ENCODE measurements at places on chromosomes 2 and 18.

DNA sequence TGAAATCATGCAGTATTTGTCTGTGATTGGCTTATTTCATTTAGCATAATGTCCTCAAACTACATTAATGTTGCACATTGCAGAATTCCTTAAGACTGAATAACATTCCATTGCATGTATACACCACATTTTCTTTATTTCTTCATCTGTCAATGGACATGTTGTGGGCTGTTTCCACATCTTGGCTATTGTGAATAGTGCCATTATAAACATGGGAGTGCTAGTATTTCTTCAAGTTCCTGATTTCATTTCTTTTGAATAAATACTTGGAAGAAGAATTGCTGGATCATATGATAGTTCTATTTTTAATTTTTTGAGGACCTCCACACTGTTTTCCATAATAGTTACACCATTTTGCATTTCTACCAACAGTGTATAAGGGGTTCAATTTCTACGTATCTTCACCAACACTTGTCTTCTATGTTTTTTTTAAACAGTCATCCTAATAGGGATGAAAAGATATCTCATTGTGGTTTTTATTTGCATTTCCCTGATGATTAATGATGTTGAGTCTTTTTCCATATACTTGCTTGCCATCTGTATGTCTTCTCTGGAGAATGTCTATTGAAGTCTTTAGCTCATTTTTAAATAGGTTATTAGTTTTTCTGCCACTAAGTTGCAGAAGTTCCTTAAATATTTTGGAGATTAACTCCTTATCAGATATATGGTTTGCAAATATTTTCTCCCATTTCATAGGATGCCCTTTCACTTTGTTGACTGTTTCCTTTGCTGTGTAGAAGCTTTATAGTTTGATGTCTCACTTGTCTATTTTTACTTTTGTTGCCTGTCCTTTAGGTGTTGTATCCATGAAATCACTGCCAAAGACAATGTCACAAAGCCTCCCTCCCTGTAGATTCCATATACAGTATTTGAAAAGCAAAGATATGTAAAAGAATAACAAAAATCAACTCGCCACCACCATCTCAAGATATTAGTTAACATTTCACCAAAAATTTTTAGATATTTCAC lies 14.6 kb downstream of the FBXO11 start:
- DNase-seq = peak; percentile 74

DNA sequence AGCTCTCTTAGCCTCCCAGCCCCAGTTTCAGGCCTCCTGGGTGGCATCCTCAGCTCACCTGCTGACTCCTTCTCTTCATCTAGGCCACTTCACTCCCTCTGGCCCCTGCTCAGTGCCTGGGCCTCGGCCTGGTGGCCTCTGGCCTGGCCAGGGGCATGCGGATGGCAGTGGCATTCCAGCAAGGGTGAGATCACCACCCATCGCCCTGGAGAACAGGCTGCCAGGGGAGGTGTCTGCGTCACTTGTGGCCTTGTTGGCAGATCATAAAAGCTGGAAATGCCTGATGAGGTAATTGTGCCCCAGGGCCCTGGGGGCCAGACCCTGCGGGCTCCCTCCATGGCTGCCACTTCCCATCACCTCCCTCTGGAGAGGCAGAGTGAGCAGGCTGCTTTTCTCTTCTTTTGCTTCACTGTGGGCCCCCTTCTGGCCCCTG lies 72.5 kb upstream of the SMAD2 start:
- peak; percentile 53 for DNase-seq

DNA sequence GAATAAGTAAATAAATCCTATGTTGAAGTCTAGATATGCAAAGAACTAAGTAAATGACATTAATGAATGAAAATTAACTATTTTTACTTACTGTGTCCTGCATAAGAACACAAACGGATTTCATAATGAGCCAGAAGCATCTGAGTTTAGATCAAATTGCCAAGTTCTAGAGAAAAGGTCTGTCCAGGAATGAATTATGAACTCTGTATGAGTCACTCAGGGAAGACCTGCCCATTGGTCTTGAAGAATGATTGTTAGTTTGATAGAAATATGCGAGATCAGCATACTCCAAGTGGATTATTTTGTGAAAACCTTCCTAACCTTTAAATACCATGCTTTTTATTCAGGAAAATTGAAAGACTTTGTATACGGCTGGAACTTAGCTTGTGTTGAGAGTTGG lies 189.5 kb downstream of the DOK6 start:
- peak; percentile 17 for DNase-seq

GRCh38 chr2:28588292-28588670 lies 92.4 kb downstream of the PLB1 start:
- no peak for DNase-seq

GRCh38 chr2:193350509-193350908 lies 1155.8 kb upstream of the TMEFF2 start:
- no peak for DNase-seq

- peak; percentile 95 for DNase-seq
Measured at GRCh38 chr2:235746257-235746934, 252.6 kb downstream of the AGAP1 start.

DNA sequence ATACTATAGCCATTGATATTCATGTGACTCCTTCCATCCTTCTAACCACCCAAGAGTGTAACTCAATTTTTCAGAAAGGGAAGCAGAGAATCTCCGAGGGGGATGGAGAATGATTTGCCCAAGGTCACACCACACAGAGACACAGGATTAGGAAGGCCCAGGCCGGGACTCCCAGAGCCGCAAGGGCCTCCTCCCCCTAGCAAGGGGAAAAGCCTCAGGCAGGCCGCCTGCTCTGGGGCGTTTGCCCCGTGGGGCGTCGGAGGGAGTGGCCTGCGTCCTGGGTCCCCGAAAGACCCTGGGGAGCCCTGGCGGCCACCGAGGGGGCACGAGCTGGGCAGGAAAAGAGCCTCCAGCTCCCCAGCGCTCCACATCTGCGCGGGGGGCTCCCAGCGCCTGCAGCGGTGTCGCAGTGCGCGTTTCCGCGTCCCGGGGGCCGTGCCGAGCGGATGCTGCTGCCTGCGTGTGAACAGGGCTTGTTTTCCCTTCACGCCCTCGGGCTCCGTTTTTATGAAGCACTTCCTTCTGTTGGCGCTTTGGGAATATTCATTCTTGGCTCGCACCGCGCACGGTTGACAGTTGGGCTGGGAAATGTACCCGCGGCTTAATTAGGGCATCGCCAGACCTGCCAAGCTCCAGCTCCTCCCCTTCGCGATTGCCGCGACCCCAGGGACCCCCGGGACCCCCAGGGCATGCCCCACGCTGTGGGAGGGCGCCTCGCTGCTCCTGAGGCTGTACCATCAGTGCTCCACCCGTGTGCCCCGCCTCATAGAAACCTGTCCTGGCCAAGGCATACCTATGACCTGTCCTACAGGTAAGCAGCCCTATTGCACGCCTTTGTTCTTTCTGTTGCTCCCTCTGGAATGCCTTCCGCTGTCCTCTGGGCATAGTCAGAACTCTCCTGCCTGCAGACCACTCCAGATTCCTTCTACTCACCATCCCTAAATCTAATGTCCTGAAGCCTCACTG lies 158.9 kb upstream of the GLI2 start:
- DNase-seq = peak; percentile 62

DNA sequence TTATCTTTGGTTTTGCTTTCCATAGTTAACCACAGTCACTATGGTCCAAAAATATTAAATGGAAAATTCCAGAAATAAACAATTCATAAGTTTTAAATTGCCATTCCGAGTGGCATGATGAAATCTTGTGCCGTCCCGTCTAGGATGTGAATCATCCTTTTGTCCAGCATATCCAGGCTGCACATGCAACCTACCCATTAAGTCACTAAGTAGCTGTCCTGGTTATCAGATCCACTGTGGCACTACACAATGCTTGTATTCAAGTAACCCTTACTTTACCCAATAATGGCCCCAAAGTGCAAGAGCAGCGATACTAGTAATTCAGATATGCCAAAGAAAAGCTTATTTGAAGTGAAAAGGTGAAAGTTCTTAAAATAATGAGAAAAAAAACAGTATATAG lies 10.7 kb downstream of the USP34 start:
- peak; percentile 80 for DNase-seq

DNA sequence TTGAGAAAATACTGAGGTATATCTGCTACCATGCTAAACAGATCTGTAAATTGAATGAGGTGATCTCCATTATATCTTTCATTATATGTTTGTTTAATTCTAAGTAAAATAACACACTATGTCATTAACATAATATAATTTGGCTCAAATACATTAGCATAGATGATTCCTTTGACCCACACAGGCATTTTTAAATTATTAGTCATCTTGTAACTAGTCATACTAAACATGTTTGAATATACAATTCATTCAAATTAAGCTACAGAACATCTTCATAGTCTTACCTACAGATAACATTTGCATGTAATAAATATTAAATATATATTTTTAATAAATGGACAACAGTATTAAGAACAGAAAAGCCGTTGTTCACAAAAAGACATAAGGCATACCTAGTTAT lies 52.7 kb upstream of the KYNU start:
- DNase-seq = no peak

GRCh38 chr18:31269566-31269965 lies 48.4 kb upstream of the DSG1 start:
- DNase-seq = no peak

DNA sequence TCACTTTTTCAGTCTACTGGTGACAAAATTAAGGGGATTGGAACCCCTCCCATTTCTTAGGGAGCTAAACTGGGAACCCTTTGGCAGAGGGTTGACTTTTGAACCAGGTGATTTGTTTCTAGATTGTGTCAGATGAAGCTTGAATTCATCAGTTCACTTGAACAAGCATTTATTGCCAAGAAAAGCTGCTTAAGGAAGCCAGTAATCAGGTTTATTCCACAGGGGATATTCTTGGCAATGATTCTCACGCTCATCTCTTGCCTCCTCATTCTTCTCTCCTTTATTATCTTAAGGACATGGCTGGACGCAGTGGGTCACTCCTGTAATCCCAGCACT lies 101.0 kb downstream of the ALPK2 start:
- DNase-seq = no peak

GRCh38 chr18:72530622-72531021 lies 13.5 kb downstream of the CBLN2 start:
- DNase-seq = peak; percentile 53

DNA sequence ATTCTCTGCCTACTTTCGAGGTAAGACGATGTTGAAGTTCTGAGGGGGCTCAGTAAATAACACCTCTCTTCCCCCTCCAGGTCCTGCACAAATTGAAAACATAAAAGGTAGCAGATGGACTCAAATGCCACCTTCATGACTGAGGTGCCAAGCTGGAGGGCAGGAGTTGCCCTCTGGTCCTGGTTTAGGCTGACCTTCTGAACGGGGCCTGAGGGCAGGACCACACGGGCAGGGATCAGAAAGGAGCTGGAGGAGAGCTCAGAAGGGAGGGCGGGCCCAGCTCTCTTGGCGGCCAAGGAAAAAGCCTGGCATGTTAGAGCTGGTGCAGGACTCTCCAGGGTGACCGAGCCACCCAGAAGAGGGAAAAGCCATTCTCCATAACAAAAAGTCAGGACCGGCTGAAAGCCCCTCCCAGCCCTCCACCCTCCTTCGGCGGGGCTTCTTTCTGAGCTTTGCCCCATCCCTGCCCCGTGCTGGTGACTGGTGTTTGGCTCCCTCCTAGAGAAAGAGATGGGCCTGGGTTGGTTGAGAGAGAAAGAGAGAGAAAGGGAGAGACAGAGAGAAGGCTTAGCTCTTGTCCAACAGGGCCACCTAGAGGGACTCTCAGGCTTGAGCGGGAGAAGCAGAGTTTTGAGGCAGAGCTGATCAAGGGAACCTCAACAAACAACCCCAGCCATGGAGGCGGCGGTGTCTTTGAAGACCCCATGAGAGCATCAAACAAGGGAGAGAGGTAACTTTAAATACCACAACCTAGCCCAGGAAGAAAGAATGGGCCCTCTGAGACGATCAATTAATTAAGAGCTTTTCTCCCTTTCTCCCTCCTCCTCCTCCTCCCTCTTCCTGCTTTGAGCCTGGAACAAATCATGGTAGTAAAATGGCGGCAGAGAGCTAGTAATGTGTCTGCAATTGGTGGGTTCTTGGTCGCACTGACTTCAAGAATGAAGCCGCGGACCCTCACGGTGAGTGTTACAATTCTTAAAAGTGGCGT lies 50.8 kb downstream of the WIPF1 start:
- peak; percentile 52 for DNase-seq

DNA sequence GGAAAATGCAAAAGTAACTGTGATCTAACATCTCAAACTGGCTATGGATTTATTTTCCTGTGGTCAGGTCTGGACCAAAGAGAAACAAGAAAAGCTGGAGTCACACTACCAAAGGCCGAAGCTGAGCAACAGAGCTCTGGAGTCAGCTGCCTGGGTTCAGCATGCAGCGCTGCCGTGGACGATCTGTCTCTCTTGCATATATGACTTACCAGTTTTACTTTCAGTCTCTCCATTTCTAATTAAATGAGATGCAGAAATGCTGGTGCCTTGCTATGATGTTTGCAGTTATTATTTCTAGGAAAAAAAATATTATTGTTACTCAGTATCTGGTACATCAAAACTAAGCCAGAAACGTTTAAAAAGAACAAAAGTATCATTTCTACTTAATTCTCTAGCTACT lies 813.2 kb downstream of the RNF144A start:
- no peak for DNase-seq
